GM23338 (cell line): ENCODE measurements at places on chromosomes 1 and 21.

- no peak for DNase-seq
Measured at GRCh38 chr1:97053268-97053667, 331.7 kb downstream of the PTBP2 start.

DNA sequence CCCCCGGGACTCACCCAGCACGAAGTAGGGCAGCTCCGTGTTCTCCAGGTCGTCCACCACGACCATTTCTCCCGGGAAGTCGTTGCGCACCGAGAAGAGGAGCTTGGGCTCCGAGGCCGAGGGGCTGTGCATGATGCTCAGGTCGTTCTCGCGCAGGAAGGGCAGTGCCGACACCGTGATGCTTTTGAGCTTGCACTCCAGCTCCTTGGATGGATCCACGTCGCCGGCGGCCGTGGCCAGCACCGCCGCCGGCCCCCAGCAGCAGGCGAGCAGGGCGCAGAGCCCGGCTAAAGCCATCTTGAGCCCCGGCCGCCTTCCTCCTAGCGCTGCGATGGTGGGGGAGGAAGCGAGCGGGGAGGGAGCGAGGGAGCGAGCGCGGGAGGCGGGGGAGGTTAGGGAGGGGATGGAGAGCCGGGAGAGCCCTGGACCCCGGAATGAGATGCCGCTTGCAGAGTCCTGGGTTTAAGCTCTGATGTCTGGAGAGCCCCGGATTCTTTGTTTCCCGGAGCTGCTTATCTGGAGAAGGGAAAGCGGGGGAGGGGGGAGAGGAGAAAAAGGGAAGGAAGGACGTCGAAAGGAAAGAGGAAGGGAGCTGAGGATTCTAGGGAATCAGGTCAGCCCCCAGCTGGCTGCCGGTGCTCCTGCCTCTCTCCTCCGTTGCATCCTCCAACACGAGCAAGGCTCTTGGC, at the start of gene ASTN1:
TSS of gene ASTN1 (minus strand) at position 333 of the 689 bp plus-strand sequence. CDS start at position 297, 36 bp downstream.
- peak; percentile 85 for DNase-seq

DNA sequence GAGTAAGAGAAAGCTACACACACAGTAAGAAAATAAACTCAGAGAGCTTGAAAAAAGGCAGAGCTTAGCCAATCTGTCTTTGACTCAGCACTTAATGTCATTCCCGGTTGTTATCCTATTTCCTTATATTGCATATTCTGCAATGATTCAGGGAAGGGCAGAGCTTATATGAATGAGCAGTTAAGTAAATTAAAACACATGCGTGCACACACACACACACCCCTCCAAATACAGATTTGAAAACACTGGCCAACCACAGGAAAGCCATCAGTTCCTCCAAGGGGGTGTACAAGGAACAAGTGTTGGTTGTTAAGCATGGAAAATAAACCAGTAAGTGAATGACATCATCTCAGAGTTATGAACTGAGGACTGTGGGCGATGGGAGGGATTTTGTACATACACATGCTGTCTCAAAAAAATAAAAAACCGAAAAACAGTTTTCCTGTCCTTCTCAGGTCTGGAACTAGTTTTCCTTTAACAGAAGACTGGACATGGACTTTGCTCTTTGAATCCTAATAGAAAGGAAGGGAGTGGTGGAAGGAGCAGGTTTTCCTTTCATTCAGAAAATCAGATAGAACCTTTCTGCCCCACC, 1.0 kb downstream of the IQGAP3 start:
- DNase-seq: no peak

DNA sequence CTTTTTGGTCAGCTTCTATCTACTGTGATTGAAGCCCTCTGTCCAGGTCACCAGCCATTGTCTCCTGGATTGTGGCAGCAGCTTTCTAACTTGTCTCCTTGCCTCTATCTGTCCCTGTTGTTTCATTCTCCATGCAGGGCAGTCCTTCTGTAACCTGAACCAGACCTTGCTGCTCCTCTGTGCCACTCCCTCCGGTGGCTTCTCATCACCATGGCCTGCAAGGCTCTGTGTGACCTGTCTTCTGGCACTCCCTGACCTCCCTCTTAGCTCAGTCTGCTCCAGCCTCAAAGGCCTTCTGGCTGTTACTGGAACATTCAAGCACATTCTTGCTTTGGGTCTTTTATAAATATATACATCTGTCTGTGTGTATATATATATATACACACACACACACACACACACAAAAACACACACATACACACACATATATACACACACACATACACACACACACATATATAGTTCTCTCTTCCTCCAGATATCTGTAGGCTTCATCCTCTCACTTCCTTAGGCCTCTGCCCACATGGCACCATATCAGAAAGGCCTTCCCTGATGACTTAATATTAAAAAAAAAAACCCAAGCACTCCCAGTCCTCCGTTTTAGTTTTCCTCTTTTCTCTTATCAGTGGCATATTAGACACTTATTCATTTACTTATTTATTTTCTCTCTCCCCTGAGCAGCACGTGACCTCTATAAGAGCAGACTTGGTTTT, 21.2 kb upstream of the JUN start:
- DNase-seq: peak; percentile 29

- no peak for DNase-seq
Measured at GRCh38 chr1:67586596-67586995, 98.4 kb upstream of the GADD45A start.

DNA sequence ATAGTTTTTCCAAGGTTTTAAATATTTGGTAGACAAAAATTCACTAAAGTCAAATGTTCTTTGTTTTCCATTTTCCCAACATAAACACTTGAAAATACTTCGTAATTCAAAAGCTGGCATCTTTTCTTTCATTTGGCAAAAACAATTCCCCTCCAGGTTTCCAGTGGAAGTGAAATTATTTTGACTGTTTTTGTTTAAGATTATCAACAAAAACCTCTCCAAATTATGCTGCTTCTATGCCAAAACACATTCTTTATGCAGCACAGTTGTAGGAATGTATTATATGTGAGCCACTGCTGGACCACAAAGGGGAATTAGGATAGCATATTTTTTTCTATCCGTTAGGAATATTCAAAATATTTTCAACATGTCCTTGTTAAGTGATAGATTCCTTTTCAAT, 44.1 kb downstream of the SLC5A9 start:
- DNase-seq: no peak

GRCh38 chr1:186518395-186518794, 57.5 kb upstream of the PDC start:
- no peak for DNase-seq

GRCh38 chr1:55993646-55994318, 585.6 kb downstream of the PLPP3 start:
- DNase-seq: no peak

DNA sequence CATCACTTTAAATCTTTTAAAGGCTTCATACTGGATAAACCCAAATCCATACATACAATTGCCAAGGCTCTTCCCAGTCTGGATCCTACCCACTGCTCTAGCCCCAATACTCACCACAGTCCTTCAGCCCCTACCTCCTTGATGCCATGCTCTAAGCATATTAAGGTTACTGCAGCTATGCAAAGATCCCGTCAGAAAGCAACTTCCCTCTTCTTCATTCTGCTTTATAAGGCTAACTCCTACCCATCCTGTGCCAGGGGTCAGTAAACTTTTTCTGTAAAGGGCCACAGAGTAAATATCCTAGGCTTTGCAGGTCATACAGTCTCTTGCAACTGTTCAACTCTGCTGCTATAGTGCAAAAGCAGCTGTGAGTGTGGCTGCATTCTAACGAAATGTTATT, 34.3 kb upstream of the MTF1 start:
- DNase-seq: no peak

- peak; percentile 83 for DNase-seq
Measured at GRCh38 chr1:236142253-236143103, at the start of gene GPR137B. Gene GPR137B, plus strand, starts transcription at chr1:236142539. Its CDS starts 84 bp downstream, at chr1:236142623.

GRCh38 chr1:156905651-156906050, 12.1 kb downstream of the PEAR1 start:
- DNase-seq: no peak

GRCh38 chr1:19910650-19911049, 12.8 kb downstream of the PLA2G2E start:
- no peak for DNase-seq

DNA sequence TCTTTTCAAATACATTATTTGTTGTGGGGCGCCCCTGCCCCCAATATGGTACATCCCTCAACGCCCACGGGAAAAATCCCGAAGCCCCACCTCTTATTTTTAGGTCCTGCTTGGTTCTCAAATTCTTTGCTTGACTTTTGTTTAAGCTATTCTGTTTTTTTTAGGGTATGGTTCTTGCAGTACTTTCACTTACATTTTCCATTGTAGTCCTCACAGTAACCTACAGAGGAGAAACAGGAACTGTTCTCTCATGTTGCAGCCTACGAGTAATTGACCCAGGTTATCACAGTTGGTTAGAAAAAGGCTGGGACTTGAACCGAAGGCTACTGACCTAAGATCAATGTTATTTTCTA, 697 bp upstream of the C21orf91 start:
- peak; percentile 45 for DNase-seq

GRCh38 chr1:152107984-152108881, 7.0 kb downstream of the TCHH start:
- peak; percentile 78 for DNase-seq

- DNase-seq: peak; percentile 97
Measured at GRCh38 chr1:119675349-119676345, 27.6 kb upstream of the ZNF697 start.

DNA sequence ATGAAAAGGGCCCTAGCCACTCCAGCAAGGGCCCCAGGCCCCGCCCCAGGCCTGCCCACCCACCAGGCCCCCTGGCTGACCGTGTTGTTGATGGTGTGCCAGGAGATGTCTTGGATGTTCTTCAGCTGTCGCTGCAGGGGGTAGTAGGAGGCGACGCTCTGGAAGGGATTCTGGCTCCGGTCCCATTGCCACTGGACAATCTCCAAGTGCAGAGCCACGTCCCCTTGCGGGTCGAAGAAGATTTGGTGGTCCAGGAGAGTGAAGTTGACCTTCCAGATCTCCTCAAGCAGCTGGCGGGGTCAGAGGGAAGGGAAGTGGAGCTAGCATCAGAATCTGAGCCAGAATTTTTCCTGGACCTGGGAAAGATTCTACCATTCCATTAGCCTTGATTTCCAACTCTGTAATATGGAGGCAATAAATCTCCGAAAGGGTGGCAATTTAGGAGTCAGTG, 10.2 kb downstream of the TAS1R2 start:
- no peak for DNase-seq

DNA sequence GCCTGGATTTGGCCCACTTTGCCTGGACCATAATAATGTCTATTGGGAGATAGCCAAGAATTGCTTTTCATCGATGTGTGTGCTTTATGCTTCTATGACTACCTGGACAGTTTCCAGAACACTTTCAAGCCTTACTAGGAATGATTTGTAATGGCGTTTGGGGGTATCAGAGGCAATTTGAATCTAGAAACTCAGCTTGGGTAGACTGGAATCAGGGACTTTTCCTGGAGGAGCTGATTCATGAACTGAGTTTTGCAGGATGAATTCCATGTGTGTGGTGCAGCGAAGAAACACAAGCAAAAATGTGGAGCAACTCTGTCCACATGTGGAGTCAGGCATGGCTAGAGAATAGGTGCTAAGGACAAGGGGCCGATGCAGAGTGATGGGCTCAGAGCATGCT, 11.9 kb upstream of the TMEM61 start:
- DNase-seq: no peak

DNA sequence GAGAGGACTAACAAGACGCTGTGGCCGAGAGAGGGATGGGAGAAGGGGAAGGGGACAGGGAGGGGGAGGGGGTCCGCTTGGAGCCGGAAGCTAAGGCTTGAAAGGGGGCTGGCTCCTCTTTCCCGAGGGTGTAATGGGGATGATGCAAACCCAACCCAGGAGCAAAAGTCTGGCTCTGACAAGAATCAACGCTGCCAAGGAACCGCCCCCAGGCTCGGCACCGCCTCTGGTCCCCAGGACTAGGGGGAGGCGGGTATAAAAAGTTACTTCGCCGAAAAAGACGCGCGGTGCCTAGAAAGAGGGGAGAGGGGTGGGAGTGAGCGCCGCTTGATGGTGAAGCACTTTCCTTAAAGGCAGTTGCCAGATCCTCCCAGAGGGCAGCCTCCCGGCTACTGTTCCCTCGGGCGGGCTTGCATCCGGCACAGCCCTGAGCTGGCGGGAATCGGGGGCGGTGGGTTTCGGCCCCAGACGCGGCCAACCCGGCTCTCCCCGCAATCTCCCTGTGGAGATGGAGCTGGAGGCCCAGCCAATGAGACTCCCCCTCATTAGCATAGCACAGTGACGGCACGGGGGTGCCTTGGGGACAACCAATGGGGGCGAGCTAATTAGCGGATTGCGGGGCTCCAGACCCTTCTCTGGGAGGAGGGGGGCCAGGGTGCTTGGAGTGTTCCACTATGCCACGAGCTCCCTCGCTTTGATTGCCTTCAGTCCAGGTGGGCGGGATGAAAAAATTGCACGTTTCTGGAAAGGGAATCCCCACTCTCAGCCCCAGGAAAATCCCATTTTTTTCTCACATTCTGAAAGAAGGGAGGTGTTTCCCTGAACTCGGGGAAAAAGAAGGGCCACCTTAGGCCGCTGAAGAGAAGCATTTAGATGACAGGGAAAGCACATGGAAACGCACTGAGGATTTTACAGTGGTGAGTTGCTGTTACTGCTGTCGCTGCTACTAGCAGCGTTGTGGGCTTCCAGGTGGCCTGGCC, at the start of gene KCNT2:
TSS of gene KCNT2 (minus strand) at position 51 of the 980 bp plus-strand sequence. CDS start 131 bp downstream, outside the sequence.
- peak; percentile 99 for DNase-seq

- peak; percentile 89 for DNase-seq
Measured at GRCh38 chr1:110130113-110130591, 17.9 kb downstream of the UBL4B start.

DNA sequence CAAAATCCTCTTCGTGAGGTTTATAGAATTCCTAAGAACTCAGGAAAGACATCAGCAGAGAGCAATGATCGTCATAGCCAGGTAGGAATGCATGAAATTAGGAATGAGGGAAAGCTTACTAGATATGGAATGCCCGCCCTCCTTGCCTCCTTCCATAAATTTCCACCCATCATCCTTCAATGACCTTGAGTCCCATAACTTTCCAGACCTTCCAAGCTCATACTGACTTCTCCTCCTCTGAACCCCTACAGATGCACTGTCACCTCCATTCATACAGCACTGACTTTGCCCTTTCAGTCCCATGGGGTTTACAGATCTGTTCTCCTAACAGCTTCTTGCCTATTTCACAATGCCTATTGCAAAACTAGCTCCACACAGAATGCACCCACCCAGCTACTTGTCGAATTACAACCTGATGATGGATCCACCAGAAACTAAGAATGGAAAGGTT, 23.8 kb upstream of the PPP1R15B start:
- no peak for DNase-seq

- no peak for DNase-seq
Measured at GRCh38 chr21:33059380-33059841, 10.5 kb upstream of the OLIG1 start.

- DNase-seq: no peak
Measured at GRCh38 chr1:38037221-38037939, 9.2 kb downstream of the POU3F1 start.

DNA sequence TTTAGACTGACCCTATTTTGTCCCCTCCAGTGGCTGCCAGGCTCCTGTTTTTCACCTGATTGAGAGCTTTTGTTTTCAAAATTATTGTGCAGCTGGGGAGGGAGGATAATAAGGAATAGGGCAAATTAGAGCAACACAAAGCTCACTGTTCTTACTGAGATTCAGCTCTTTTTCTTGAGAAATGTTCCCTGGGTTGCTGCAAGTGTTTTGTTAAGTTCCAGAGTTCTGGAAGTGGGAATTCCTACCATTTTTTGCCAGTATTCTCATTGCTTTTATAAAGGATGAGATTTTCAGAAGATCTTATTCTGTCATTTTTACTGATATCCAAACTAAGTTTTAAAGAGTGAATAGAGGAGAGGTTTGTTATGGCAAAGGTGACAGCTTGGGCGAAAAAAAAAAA, 417.7 kb downstream of the SIPA1L2 start:
- no peak for DNase-seq

- no peak for DNase-seq
Measured at GRCh38 chr21:43997766-43998742, 14.1 kb upstream of the TRAPPC10 start.
